ENCODE measurements at places on chromosomes 4 and X.

DNA sequence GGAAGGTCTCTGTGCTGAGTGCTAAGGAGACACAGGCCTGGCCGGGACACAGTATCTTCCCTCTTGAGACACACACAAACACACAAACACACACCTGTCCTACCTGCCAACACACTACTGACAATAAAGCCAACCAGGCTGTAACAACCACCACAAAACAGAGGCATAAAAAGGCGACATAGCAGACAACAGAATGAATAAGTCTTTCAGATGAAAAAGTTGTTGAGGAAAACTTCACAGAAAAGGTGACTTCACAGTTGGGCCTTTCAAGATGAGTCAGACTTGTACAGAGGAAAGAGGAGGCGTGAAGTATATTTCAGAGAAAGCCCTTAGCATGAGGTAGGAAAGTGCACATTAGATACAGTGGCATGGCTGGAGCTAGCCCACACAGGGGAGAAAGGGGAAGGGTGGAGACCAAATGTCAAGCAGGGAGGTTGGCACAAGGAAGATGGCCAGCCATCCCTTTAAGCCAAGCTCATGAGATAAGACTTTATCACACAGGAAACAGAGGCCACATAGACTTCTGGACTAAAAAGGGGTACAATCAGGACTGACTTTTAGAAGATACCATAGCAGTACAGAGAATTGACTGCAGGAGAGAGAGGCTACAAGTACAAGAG, 54.0 kb downstream of the SLC9A7 start:
- no peak for DNase-seq

DNA sequence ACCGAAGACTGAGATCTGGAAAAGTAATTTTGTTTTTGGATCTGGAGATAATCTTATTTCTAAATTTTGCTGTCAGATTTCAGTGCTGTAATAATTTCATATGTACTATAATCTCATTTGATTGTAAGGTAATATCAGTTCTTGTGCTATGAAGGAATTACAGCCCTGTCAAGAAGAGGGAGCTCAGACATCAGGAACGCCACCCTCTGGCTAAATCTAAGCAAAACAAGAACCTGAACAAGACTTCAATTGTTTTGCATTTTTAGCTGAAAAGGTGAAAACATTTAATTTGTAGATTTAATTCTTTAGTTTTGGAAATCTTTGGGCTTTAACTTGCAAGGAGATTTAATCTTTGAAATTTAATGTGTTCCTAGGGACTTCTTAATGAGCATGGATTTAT, 525.4 kb upstream of the HS3ST1 start:
- DNase-seq = no peak

- DNase-seq = no peak
Measured at GRCh38 chrX:12319003-12319519, 180.8 kb downstream of the FRMPD4 start.

- DNase-seq = no peak
Measured at GRCh38 chr4:168540086-168540485, 43.2 kb downstream of the PALLD start.

DNA sequence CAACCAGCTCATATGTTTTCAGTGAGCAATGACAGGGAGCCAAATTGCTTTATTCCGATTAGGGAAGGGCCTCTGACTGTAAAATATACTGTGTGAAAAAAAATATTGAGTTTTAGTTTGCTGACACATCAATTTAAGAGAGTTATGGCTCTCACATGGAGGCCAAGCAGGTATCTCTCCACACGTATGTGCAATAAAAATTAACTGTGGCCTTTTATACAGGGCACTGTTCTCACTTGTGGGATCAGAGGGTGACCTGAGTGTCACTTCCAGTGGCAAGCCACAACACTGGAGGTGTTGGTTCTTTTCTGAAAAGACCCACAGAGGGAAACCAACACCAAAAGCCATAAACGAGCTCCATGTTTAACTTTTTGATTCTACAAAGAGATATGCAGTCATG, 462.8 kb downstream of the MID1IP1 start:
- DNase-seq = no peak

DNA sequence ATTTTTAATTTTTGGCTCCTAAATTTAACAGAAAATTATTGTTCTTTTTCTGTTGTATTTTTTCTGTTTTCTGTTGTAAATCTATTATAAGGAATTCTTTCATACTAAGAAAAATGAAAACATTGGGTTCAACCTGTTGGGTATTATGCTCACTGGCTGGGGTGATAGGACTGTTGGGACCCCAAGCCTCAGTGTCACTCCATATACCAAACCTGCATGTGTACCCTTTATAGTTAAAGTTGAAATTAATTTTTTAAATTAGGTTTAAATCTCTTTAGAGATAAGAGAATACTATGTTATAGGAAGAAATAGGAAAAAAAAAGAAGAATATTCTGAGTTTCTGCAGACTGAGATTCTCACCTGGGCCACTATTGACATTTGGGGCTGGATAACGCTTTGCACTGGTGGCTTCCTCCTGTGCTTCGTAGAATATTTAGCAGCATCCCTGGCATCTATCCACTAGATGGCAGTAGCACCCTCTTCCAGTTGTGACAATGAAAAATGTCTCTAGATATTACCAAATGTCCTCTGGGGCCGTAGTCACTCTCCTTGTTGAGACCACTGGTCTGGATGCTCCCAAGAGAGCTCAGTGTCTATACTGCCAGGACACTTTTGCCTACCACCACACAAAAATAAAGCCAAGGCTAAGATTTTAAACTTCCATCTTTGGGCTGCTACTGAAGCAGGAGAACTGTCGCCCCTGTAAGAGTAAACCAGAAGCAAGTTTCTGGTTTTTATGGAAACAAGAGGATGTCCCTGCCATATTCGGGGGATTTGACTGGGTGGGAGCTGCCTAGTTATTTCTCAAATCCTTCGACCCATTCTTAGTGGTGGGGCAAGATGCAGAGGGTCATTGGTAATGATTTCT, 22.4 kb upstream of the CLTRN start:
- DNase-seq = no peak

- DNase-seq = no peak
Measured at GRCh38 chr4:85092943-85093342, 126.5 kb upstream of the WDFY3 start.
